Ascending aorta (tissue), 2 donors: ENCODE measurements at places on chromosomes 11 and 22. TPM values are rescaled to one million over a fixed set of nuclear protein-coding genes. Genes with fewer than 3 reads are reported as not detected.

Gene C22orf15
- not detected for total RNA-seq

GRCh38 chr11:5242208-5242607 lies 7.4 kb downstream of the HBG1 start:
- H3K4me1 ChIP-seq, result no peaks in the 10 kb centered on the region
- no peak overlapping the region for H3K4me3 ChIP-seq
- no peaks in the 10 kb centered on the region for H3K36me3 ChIP-seq
- H3K27ac ChIP-seq, result no peak overlapping the region

- H3K27me3 ChIP-seq, result no peaks in the 10 kb centered on the region
- H3K36me3 ChIP-seq, result no peaks in the 10 kb centered on the region
- H3K4me3 ChIP-seq, result no peak overlapping the region
- DNase-seq, result no peak
- H3K27ac ChIP-seq, result peak overlapping the region; percentile 34
- no peaks in the 10 kb centered on the region for H3K4me1 ChIP-seq
These were observed 13.8 kb upstream of the IFITM3 start for GRCh38 chr11:334264-334994.

- no peak overlapping the region for H3K27ac ChIP-seq
- H3K4me1 ChIP-seq, result no peaks in the 10 kb centered on the region
- H3K27me3 ChIP-seq, result no peaks in the 10 kb centered on the region
- no peak overlapping the region for H3K4me3 ChIP-seq
These were observed 101.4 kb upstream of the NECTIN1 start for GRCh38 chr11:119830400-119830799.

DNA sequence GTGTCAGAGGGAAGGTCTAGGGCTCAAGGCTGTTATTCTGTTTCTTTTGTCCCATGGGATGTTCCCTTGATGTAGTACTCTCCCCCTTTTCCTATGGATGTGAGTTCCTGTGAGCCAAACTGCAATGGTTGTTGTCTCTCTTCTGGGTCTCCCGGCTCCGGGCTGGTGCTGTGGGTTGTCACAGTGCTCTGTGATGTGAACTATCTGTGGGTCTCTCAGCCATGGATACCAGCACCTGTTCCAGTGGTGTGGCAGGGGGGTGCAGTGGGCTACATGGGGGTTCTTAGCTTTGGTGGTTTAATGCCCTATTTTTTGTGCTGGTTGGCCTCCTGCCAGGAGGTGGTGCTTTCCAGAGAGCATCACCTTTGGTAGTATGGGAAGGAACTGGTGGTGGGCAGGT lies 941.1 kb downstream of the KCNA4 start:
- no peak overlapping the region for H3K4me3 ChIP-seq
- no peaks in the 10 kb centered on the region for H3K36me3 ChIP-seq
- H3K27ac ChIP-seq, result no peak overlapping the region
- DNase-seq, result no peak

Gene GDPD5
- total RNA-seq, result 64.6 TPM

GRCh38 chr22:26417406-26417805 lies 11.7 kb upstream of the ASPHD2 start:
- H3K27ac ChIP-seq, result no peak overlapping the region
- no peaks in the 10 kb centered on the region for H3K27me3 ChIP-seq
- H3K4me1 ChIP-seq, result no peaks in the 10 kb centered on the region
- no peak overlapping the region for H3K4me3 ChIP-seq

Gene UBQLNL
- total RNA-seq, result not detected

GRCh38 chr11:67397536-67397935 lies 4.1 kb downstream of the PPP1CA start:
- peaks cover 28% of the 10 kb centered on the region for H3K36me3 ChIP-seq
- no peaks in the 10 kb centered on the region for H3K27me3 ChIP-seq

GRCh38 chr11:93545566-93545965 lies 2.4 kb upstream of the SMCO4 start:
- H3K27ac ChIP-seq, result no peak overlapping the region
- no peaks in the 10 kb centered on the region for H3K27me3 ChIP-seq
- no peaks in the 10 kb centered on the region for H3K36me3 ChIP-seq
- H3K4me1 ChIP-seq, result no peaks in the 10 kb centered on the region

Gene ADM
- 56.8 TPM for total RNA-seq

- no peaks in the 10 kb centered on the region for H3K27me3 ChIP-seq
- no peak for DNase-seq
- no peaks in the 10 kb centered on the region for H3K4me1 ChIP-seq
- no peak overlapping the region for H3K27ac ChIP-seq
- peaks cover 34% of the 10 kb centered on the region for H3K36me3 ChIP-seq
These were observed 45.0 kb downstream of the GRAMD4 start for GRCh38 chr22:46665151-46665695.

DNA sequence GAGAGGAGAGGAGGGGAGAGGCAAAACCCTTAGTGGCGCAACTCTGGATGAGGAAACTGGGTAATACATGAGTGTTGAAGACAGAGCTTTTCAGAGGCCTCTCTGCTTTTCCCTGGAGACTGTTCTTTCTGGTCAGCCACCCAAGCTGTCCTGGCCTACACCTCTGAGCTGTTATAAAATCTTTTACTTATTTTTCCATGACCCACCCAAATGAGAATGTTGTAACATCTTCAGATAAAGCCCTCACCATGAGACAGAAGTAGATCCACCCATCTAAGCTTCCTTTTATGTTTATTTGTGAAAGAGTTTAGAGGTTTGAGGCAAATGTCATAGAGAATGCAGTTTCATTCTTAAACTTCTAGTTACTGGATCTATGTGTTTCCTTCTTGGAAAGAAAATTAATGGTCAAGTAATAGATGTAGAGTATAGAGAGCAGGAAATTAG lies 20.3 kb upstream of the APLP2 start:
- H3K4me1 ChIP-seq, result no peaks in the 10 kb centered on the region
- DNase-seq, result no peak
- H3K4me3 ChIP-seq, result no peak overlapping the region
- H3K27me3 ChIP-seq, result no peaks in the 10 kb centered on the region

Gene KRTAP5-2
- not detected for total RNA-seq

DNA sequence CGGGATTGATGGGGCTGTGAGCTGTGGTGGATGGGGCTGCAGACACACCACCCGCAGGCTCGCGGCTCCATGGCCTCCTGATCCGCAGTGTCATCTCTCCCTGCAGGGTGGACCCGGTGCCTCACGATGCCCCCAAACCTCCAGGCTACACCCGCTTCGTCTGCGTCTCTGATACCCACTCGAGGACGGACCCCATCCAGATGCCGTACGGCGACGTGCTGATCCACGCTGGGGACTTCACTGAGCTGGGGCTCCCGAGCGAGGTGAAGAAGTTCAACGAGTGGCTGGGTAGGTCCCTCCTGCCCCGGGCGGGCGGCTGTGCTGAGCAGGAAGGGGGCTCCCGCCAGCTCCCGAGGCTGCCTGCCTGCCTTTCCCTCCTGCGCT lies 23.1 kb downstream of the MPPED1 start:
- H3K4me3 ChIP-seq, result no peak overlapping the region
- H3K4me1 ChIP-seq, result no peaks in the 10 kb centered on the region
- no peak overlapping the region for H3K27ac ChIP-seq
- no peak for DNase-seq
- H3K27me3 ChIP-seq, result no peaks in the 10 kb centered on the region
- no peaks in the 10 kb centered on the region for H3K36me3 ChIP-seq

GRCh38 chr22:48169227-48169626 lies 1406.8 kb downstream of the TBC1D22A start:
- H3K27me3 ChIP-seq, result no peaks in the 10 kb centered on the region
- H3K4me1 ChIP-seq, result no peaks in the 10 kb centered on the region
- no peak overlapping the region for H3K4me3 ChIP-seq
- no peaks in the 10 kb centered on the region for H3K36me3 ChIP-seq

DNA sequence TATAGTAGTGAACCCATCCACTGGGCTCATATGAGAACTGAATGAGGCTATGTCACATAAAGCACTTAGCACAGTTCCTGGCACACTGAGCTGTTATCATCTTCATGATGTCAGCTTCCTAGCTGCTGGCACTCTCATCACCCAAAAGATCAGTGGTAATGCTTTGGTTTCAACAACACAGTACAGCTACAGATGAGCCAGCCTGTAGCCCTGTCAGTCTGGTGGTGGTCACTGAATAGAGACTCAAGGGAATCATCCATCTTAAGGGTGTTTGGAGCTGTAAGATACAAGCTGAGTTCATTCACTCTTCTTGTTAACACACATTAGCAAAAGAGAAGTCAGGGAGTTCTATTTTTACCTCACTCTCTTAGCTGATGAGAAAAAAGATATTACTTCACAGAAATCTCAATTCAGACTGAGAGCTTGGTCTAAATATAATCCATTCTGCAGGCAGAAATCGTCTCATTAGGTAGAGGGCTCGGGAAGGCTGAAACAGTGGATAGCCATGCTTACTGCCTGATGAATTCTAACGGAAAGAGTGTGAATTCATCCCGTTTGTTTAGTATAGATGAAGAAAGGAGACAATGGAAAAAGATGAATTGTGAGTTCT lies 6.3 kb upstream of the SLC1A2 start:
- H3K27ac ChIP-seq, result no peak overlapping the region
- peaks cover 16% of the 10 kb centered on the region for H3K4me1 ChIP-seq
- H3K27me3 ChIP-seq, result no peaks in the 10 kb centered on the region

Gene GAS2
- total RNA-seq, result 27.0 TPM

GRCh38 chr11:133081020-133081419 lies 451.3 kb downstream of the OPCML start:
- no peak for DNase-seq
- H3K36me3 ChIP-seq, result no peaks in the 10 kb centered on the region
- no peaks in the 10 kb centered on the region for H3K4me1 ChIP-seq
- H3K4me3 ChIP-seq, result no peak overlapping the region

Gene TMEM86A
- 4.8 TPM for total RNA-seq

Gene KREMEN1
- total RNA-seq, result 10.7 TPM

Gene CHADL
- total RNA-seq, result not detected

DNA sequence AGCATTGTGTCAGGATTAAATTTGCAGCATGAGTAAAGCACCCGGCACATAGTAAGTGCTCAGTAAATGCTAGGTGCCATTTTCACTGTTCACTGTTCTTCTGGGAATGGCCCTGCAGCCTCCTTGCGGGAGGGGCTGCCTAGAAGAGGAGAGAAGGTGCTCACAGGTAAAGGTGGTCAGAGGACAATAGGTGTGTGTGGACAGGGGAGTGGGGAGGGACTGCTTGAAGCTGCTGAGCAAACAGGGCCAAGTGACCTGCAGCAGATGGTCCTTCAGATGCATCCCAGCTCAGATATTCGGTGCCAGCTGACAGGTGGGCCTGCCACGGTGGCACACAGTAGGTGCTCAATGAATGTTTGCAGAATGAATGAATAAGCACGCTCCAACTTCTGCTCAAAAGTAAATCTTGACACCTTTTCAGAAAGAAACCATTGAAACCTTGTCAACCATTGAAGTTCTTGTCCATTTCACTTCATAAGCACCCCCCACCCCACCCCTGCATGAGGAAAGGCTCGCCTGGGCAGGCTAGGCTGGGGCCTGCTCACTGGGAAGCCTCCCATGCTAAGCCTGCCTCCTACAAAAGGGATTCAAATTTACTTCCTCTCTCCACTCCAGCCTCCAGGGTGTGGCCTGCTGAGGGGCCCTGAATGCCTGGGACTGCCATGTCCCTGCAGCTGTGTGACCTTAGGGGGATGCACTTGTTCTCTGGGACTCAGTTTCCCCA lies 1.6 kb downstream of the KIAA0930 start:
- DNase-seq, result no peak
- peaks cover 15% of the 10 kb centered on the region for H3K4me1 ChIP-seq

Gene CRYBB2
- not detected for total RNA-seq

Gene ART5
- not detected for total RNA-seq

- no peaks in the 10 kb centered on the region for H3K27me3 ChIP-seq
- peaks cover 8% of the 10 kb centered on the region for H3K4me1 ChIP-seq
- no peak for DNase-seq
These were observed 32.3 kb downstream of the MRGPRD start for GRCh38 chr11:68948496-68948895.

Gene C11orf65
- total RNA-seq, result not detected

Gene GDPD4
- total RNA-seq, result not detected

Gene PHOX2A
- total RNA-seq, result not detected

Gene SPTBN2
- 3.2 TPM for total RNA-seq

Gene SAA1
- total RNA-seq, result 70.4 TPM
